ENCODE measurements at places on chromosomes 4 and X. TPM values are rescaled to one million over a fixed set of nuclear protein-coding genes. Genes with fewer than 3 reads are reported as not detected.

Gene UGT2B17
- not detected for polyA plus RNA-seq

Gene USP17L11
- polyA plus RNA-seq, result not detected

Gene PSAPL1
- polyA plus RNA-seq, result not detected

Gene SPANXA1
- polyA plus RNA-seq, result not detected

Gene AMER1
- polyA plus RNA-seq, result 2.6 TPM

Gene ALAS2
- polyA plus RNA-seq, result not detected

Gene HDX
- polyA plus RNA-seq, result 0.37 TPM

Gene ATP2B3
- not detected for polyA plus RNA-seq

Gene GJB1
- polyA plus RNA-seq, result not detected

GRCh38 chr4:14023036-14023435 is 395.5 kb upstream of the BOD1L1 start:
- no peak for DNase-seq

DNA sequence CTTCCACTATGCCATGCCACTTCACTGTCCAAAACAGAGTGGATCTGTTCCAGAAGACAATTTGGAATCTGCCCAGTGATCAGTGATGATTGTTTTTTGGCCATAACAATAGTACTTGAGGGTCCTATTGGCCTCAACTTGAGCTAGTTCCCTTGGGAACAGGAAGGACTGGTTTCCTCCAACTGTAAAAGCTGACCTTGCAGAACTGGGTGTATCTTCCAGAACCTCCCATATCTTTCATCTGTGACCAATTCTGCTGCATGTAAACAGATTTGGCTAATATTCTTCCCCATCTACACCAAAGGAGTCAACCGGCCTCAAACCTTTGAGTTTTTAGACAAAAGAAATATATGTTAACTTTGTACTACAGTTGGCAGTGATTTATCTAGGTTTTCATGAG is 165.1 kb upstream of the TRPC5 start:
- no peak for DNase-seq

GRCh38 chr4:45079616-45080015 is 353.3 kb upstream of the GNPDA2 start:
- no peak for DNase-seq

DNA sequence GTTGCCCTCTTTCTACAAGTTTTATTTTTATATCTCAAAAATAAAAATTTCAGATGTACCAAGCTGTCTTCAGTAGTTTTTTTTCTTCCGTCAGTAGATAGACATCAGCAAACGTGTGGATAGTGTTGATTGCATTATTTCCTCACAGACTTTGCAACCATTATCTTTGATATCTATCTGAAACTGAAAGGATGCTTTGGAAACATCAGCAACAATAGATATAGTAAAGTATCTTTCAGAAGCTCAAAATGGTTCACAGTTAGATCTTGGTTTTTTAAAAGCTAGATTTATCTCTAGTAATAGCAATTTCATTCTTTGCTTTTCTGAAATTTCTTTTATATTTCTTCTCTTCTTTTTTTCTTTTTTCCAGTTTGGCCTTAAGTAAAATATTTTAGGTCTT is 246.9 kb upstream of the PCDH7 start:
- no peak for DNase-seq

- no peak for DNase-seq
Observed at GRCh38 chr4:184395971-184396391, 78.4 kb downstream of the IRF2 start.

- no peak for DNase-seq
Observed at GRCh38 chr4:36214735-36215485, 29.4 kb downstream of the ARAP2 start.

DNA sequence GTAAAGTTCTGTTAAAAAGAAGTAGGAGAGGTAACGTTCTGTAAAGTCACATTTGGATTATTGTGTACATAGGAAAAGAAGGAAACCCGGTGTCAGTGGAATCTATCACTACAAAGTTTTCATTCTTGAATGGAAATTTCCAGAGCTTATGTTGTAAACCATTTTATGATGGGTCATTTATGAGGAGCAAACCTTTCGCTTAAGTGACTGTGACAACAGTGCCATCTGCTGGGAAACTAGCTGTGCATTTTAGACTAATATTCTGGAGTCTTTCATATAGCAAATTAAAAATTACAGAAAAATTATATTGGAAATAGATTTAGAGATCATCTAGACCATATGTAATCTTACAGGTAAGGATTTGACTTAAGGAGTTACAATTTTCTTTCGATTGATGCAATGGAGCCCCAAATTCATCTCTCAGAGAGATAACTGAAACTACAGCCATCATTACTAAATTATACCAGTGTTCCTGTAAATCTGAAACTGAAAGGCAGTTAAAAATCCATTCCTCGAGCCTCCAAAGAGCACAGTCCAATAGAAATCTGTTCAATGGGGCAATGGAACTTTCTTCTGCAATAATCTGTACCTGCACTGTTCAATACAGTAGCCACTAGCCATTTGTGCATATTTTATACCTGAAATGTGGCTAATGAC is 26.9 kb downstream of the ASB9 start:
- no peak for DNase-seq

- peak; percentile 37 for DNase-seq
Observed at GRCh38 chr4:54063737-54064316, 578 bp downstream of the CHIC2 start.

GRCh38 chr4:76388160-76388908 is 32.6 kb downstream of the CCDC158 start:
- no peak for DNase-seq

- no peak for DNase-seq
Observed at GRCh38 chr4:40952672-40953071, 202.9 kb downstream of the NSUN7 start.

- no peak for DNase-seq
Observed at GRCh38 chr4:51855751-51856150, 12.8 kb downstream of the DCUN1D4 start.

DNA sequence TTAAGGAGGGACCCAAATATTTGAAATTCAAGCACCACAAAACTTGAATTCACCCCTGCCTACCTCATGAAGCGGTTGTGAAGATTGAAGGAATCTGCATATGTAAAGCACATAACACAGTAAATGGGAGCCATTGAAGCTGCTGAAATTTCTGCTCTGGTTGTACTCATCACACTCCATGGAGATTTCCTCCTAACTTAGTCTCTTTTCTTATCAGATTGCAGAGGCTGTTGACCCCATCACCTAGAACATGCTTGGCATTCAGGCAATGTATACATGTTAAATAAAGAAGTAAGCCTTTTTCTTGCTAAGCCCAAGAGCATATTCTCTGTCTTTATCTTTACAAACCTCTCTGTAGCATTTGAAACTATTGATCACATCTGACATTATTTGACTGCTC is 104.9 kb upstream of the TNIP3 start:
- no peak for DNase-seq

DNA sequence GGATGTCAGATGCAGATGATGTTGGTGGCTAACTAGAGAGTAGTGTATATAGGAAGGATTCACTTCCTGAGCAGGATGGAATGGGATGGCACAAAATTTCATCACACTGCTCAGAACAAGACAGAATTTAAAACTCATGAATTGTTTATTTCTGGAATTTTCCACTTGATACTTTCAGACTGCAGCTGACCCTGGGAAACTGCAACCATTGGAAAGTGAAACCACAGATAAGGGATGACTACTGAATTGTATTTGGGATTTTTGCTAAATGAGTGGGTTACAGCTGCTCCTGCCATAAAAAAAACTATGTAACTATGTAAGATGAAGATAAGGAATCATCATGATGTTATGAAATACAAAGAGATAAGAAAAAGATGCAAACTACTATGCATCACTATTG is 51.4 kb downstream of the NPY5R start:
- DNase-seq, result no peak

DNA sequence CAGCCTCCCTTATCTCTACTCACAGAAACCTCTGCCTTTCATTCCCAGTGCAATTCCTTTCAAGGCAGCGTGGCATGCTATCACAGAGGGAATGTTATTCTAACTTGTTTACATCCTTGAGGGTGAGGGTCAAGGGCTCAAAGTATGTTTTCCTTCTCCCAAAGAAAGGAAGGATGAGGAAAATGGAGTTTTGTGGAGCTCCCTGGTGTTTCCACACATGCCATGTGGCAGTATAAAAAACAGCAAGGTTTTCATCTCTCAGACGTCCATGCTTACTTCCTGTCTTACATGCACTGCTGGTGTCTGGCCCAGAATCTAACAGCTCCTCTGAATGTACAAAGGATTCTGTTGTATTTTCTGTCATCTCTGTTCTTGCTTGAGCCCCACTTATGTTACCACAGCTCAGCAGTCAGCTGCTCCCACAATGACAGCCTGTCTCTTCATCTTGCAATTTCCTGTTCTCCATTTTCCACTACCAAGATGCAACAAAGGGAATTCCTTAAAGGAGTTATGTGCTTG is 128.0 kb downstream of the SNCA start:
- no peak for DNase-seq

GRCh38 chr4:80839792-80840191 is 190.7 kb upstream of the BMP3 start:
- DNase-seq, result no peak

- DNase-seq, result peak; percentile 52
Observed at GRCh38 chr4:37891260-37892159, 626 bp downstream of the TBC1D1 start.

GRCh38 chr4:38133711-38134480 is 173.7 kb downstream of the PTTG2 start:
- DNase-seq, result no peak

- DNase-seq, result no peak
Observed at GRCh38 chr4:53367721-53368120, 1.9 kb upstream of the SCFD2 start.
